Activated T-helper 1 cell treated with anti-CD3 and anti-CD28 coated beads, Interleukin-12 subunit alpha, Interleukin-12 subunit beta, Interleukin-2, Interleukin-4 antibody, amounts not matched to agents 30 ng/mL and 10 ng/mL and 1 ng/mL, durations not matched to agents 14 hours and 24 hours and 36 hours (primary cell): ENCODE measurements at places on chromosomes 16 and 17. TPM values are rescaled to one million over a fixed set of nuclear protein-coding genes. Genes with fewer than 3 reads are reported as not detected.

DNA sequence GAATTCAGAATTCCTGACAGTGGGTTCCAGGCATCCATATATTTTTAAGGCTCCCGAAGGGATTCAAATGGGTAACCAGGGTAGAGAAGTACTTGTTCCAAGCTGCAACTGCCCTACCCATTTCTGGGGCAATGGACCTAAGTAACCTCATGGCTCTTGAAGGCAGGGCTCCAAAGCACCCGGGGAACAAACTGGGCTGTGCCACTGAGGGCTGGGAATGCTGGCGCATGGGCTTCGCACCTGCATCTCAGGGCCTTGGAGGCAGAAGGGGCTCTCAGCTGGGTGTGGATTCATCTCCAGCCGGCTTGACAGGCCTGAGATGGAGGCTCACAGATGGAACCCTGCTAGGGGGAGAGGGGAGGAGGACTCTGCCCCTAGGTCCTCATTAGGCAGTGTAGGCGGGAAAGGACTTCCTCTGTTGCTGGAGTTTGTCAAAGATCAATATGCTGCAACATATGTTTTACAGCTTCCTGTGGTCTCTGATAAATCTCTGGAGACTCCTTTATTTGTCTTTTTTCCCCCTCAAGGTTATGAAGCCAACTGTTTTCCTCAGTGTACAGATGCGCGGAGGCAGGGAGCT, 232.3 kb upstream of the NLRP1 start:
- H3K36me3 ChIP-seq: no peaks in the 10 kb centered on the region
- no peak overlapping the region for H3K4me3 ChIP-seq
- no peak overlapping the region for H3K27ac ChIP-seq
- peaks cover 10% of the 10 kb centered on the region for H3K27me3 ChIP-seq
- no peaks in the 10 kb centered on the region for H3K4me1 ChIP-seq

The GJD3 gene
- total RNA-seq: 0.44 and 0.56 TPM in 2 replicates

GRCh38 chr16:9850817-9851216, 331.4 kb downstream of the GRIN2A start:
- no peak overlapping the region for H3K27ac ChIP-seq
- H3K36me3 ChIP-seq: no peaks in the 10 kb centered on the region
- no peaks in the 10 kb centered on the region for H3K27me3 ChIP-seq
- no peaks in the 10 kb centered on the region for H3K4me1 ChIP-seq
- H3K4me3 ChIP-seq: no peak overlapping the region

DNA sequence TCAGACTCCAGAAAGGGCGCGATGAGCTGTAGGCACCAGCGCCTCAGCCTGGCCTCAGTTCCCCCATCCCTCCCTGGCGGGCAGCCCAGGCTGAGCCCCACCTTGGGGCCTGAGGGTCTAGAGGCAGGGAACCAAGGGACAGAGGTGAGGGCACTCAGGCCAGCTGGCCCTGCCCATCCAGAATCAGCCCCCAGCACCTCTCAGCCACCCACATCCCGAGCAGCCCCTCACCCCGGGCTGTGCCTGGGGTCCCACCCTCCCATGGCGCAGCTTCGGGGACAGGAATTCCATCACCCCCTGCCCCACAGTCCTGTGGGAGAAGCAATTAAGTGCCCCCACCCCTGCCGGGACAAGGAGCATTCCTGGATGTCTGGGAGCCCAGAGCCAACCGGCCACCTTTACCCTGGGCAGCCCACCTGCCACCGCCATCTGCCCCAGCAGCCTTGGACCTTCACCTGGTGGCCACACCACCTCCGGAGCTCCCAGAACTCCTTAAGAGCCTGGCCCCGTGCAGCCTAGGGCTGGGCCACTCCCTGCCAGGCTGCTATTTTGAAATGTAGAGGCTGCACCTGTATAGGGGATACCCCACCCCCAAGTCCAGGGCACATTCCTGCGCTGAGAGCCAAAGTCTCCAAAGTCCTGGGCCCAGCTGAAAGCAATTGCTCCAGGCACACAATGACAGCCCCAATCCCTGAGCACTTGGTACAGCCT, 33.7 kb upstream of the PVALEF start:
- DNase-seq: no peak
- H3K36me3 ChIP-seq: no peaks in the 10 kb centered on the region
- H3K4me1 ChIP-seq: no peaks in the 10 kb centered on the region
